ENCODE measurements at places on chromosomes 4 and X. TPM values are rescaled to one million over a fixed set of nuclear protein-coding genes. Genes with fewer than 3 reads are reported as not detected.

The INTU gene
- 1.5 TPM for total RNA-seq

The MAGT1 gene
- 35.5 TPM for total RNA-seq

The CCNA2 gene
- 6.0 TPM for total RNA-seq

The NEUROG2 gene
- total RNA-seq: not detected

The HSFX2 gene
- total RNA-seq: 0.68 TPM

The ATP7A gene
- total RNA-seq: 5.3 TPM

The SMIM10 gene
- 7.9 TPM for total RNA-seq

The PAGE1 gene
- total RNA-seq: not detected

The STAP1 gene
- not detected for total RNA-seq

The DIPK2B gene
- total RNA-seq: not detected

The SPANXB1 gene
- total RNA-seq: not detected

The TMEM255A gene
- 0.26 TPM for total RNA-seq

The GLOD5 gene
- not detected for total RNA-seq

The LIMCH1 gene
- 4.8 TPM for total RNA-seq

The KLKB1 gene
- total RNA-seq: not detected

The SSX4B gene
- total RNA-seq: not detected

The COX7B2 gene
- not detected for total RNA-seq

The EDNRA gene
- total RNA-seq: 34.5 TPM

The SPATA4 gene
- total RNA-seq: not detected

The HS3ST1 gene
- 0.12 TPM for total RNA-seq

The FRAS1 gene
- 53.8 TPM for total RNA-seq

The BMPR1B gene
- 1.8 TPM for total RNA-seq

The MSX1 gene
- total RNA-seq: 5.7 TPM

The CCDC149 gene
- total RNA-seq: 3.5 TPM

The ARSJ gene
- 12.4 TPM for total RNA-seq

The PPBP gene
- total RNA-seq: not detected

The F11 gene
- not detected for total RNA-seq

The DUSP21 gene
- not detected for total RNA-seq

The SH3BGRL gene
- 96.4 TPM for total RNA-seq

The FAM53A gene
- 7.8 TPM for total RNA-seq
